ENCODE measurements at places on chromosomes 13 and 19.
A peak's percentile ranks its signal among the peaks of the same experiment; 100 is the strongest.

- no peak for DNase-seq
Observed at GRCh38 chr13:110716247-110716515, 2.7 kb downstream of the ING1 start.

DNA sequence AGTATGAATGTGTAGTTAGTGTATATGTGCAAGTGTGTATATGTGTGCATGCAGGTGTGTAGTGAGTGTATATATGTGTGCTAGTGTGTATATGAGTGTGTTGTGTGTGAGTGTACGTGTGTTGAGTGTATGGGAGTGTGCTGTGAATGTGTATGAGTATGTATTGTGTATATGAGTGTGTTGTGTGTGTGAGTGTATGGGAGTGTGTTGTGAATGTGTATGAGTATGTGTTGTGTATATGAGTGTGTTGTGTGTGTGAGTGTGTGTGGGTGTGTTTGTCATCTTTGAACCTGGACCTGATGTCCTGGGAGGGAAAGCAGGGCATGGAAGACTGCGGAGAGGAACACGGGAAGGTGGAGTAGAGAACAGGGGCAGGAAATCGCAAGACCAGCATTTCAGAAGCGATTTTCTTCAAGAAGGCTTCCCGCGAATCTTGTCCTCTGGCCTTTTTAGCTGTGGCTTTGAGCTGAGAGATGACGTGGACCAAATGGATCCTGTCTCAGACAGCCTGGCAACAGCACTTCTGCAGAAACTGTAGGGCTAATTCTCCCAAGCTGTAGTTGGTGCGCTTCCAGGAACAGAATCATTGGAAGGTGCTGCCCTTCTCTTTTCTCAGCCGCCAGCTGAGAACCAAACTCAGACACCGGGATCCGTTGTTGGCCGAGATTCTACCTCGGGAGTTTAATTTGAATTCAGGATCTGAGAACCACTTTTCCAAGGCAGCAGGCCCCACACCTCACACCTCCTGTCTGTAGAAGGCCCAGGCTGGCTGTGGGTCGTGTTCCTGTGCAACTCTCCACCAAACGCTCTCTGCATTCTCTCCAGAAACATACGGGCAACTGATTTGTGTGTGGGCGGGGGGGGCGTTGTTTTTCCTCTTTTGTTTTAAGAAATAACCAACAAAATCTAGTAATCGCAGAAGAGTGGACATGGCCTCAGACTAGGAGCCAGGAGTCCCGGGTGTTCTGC is 94.7 kb upstream of the RAP2A start:
- DNase-seq, result no peak

DNA sequence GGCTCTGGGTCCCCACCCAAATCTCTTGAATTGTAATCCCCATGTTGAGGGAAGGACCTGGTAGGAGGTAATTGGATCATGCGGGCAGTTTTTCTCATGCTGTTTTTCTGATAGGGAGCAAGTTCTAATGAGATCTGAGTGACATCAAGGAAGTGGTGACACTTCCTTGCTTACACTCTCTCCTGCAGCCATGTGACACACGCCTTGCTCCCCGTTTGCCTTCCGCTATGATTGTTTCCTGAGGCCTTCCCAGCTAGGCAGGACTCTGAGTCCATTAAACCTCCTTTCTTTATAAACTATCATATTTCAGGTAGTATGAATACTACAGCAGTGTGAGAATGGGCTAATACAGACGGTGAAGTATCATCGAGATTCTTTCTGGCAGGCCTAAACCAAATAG is 1040.4 kb upstream of the MIR17HG start:
- DNase-seq, result no peak

DNA sequence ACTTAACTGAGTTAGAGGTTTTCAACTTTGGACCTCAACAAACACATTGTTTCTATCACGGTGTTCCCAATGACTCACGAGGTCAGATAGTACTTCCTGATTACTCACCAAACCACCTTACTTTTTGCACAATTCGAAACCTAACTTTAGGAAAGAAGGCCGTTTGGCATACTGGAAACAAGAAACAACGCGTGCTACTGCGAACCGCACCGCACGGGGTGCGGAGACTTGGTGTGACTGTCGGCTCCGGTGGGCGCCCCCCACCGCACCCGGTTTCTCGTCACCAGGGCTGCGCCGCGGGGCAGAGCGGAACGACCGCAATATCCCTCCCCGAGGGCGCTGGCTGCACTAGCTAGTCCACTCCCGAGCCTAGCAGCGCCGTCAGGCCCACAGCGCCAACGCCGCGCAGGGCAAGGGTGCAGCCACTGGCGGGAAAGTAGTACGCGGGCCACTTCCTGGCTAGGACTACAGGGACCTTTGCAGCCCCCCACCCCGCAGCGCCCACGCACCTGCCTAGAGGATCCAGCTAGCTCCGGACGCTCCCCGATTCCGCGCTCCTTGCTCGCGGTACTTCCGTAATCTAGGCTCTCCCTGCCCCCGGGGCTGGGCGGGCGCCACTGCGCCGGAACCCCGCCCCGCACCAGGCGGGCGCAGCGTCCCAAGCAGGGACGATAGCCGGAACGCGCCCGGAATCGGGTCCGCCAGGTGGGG is at the start of gene PARP4:
Gene PARP4 (minus strand): TSS at position 582 of the 711 bp plus-strand sequence. CDS start 9,002 bp downstream, outside the sequence.
- peak; percentile 87 for DNase-seq

DNA sequence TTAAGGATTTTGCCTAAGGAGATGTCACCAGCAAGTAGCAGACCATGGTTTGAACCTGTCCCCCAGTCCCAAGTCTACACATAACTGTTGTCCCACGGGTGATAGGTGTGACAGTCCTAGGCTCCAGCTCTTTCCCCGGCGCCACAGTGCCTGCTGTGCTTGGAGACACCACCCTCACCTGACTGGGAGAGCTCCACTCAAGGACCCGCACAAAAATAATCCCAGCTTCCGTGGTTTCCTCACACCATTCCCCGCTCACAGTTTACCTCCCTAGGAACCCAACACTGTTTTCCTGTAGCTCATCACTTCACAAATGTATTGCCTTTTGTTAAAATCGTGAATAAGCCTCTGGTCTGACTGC is 19.8 kb upstream of the RASA3 start:
- peak; percentile 51 for DNase-seq

GRCh38 chr13:29754473-29754806 is 96.0 kb downstream of the UBL3 start:
- no peak for DNase-seq

GRCh38 chr13:72849571-72849970 is 67.6 kb downstream of the PIBF1 start:
- DNase-seq, result no peak

- DNase-seq, result peak; percentile 71
Observed at GRCh38 chr19:51690454-51691073, 2.6 kb upstream of the SPACA6 start.

- DNase-seq, result no peak
Observed at GRCh38 chr13:110248449-110249143, 58.4 kb downstream of the COL4A1 start.

DNA sequence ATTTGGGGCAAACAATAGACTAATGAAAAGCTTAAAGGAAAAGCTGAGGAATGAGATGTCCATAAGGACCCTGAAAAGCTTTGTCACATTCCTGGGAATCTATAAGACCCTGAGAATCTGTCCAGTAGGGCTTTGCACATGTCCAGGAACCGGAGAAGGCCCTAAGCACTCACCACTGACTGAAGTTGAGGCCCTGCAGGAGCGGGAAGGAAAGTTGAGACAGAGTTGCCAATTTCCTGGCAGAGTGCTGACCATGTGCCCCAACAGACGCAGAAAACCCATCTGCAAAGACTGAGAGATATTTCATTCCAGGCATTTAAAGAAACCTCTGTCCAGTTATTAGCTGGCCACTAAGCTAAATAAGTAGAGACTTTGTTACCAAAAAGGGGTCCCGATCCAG is 890.5 kb downstream of the UQCRFS1 start:
- no peak for DNase-seq

DNA sequence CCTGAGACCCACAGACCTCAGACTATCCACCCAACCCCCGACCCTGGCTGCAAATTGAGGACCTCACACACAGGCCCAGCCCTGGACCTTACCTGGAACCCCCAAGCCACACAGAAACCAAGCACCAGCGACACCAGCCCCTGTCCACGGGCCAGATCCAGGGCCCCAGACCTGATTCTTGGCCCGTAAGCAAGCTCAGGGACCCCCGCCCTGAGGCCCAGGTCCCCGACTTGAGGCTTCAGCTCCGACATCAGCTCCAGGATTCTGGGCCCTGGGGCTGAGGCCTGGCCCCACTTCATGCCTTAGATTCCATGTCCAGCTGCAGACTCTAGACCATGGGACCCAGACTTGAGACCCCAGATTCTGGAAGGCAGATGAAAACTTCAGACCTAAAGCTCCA is 6.3 kb downstream of the TTYH1 start:
- DNase-seq, result no peak

- no peak for DNase-seq
Observed at GRCh38 chr19:54731191-54731590, 6.9 kb downstream of the KIR3DL3 start.

DNA sequence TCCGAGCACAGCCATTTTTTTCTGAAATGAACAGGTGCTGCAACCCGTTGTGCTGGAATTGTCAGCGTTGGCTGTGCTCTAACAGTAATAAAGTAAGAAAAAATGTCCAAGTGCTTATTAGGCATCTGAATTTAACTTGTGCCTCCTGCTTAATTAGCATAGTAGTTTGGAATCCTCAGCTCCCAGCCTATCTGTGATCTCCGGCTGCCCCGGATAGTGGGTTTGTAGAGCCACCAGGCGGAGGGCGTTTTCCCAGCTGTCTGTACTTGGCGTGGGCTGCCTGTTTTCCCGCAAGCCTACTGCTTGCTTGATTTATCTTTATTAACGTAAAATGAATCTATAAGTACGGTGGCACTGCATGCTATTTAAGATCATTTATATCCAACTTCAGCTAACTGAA is 137.9 kb downstream of the MTUS2 start:
- no peak for DNase-seq

GRCh38 chr19:6059396-6059947 is 50.8 kb downstream of the RFX2 start:
- peak; percentile 17 for DNase-seq

DNA sequence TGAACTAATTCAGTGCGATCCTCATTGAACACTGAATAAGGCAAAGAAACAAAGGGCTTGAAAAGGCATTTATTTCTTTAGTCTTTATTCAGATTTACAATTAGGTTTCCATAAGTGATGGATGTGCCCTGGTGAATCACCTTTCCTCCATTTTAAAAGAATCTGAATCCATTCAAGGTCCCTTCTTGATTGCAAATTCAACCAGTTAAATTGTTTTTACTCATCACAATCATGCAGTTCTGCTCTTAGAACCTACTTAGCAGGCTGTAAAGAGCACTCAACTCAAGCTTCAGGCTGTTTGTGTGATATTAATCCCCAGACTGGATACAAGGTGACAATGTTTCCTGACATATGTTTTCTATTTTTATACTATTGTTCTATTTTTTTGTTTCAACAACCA is 321.0 kb downstream of the TBC1D4 start:
- DNase-seq, result no peak

DNA sequence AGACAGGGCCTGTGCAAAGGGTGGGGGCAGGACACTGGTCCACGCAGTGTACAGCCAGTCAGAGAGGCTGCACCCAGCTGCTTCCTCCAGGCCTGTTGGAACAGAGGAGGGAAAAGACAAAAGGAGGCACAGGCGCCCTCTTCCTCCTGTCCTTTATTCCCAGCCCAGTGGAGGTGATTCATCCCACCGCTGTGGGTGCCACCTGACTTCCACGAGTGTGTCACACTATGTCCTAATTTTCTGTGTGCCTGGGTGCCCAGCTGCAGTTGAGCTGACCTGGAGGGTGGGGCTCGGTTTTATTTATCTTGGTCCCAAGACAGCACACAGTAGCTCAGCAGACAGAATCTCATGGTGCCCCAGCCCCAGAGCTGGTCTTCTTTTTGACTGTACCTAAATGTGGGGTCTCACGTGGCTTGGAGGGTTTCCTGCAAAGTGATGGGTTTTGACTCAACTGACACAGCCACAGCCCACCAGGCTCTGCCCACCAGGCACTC is 9.0 kb downstream of the EPS15L1 start:
- DNase-seq, result no peak

- no peak for DNase-seq
Observed at GRCh38 chr13:99281811-99282263, 23.7 kb upstream of the GPR18 start.

GRCh38 chr19:35303357-35303915 is 11.5 kb downstream of the MAG start:
- DNase-seq, result no peak

DNA sequence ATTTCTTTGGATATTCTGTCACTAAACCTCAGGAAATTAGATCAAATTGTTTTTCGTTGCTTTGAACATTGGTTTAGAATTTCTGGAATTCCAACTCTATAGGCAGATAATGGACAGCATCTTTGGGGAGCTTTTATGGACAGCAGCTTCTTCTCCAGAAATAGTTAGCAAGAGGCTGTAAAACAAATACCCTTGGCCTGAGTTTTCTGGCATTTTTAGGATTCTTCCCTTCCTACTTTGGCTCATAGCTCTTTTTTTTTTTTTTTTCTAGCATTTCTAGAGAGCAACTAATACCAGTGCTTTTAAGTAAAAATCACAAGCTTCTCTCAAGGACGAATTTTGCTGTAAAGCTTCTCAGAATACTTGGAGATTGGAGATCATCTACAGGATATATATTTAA is 169.8 kb upstream of the SPRY2 start:
- DNase-seq, result no peak

DNA sequence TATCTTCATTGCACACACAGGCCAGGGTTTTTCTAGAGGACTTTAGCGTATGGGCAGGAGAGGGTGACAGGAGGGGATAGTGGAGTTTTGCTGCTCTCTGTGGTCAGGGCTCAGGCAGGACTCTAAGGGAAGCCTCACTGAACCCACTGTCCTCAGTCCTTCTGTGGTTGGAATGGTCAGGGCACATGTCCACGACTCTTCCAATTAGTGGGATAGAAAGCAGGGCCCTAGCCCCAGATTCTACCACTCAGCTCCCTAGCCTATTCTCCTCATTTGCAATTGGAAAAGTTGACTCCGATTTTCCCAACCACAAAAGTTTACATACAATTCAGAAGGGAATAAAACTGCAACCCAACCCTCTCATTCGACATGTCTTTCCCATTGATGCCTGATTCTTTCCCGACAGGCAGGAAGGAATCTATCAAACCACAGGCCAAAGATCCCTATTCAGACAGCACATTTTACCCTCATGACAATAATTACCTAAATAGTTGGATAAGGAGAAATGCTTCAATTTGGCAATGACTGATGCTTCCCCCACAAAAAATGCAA is 38.2 kb downstream of the TGDS start:
- no peak for DNase-seq

DNA sequence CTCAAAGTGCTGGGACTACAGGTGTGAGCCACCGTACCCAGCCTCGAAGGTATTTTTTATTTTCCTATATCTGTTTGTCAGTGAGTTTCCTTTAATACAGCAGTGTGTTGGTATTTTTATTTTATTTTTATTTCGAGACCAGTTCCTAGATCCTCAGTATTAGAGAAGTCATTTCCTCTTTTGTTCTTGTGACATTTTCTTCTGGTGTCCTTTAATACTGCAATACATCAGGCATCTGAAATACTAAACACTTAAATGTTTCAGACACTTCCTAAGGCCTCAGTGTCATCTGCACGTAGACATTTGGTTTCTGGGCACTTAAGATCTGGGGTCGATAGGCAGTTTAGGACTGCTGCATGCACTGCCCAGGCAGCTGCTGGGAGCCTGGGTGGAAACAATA is 22.5 kb downstream of the GATAD2A start:
- no peak for DNase-seq

Data from activated CD8-positive, alpha-beta memory T cell treated with anti-CD3 and anti-CD28 coated beads, Interleukin-2, amount 50 U/mL, for 48 hours (primary cell).